ENCODE measurements at places on chromosomes 1 and 21. TPM values are rescaled to one million over a fixed set of nuclear protein-coding genes. Genes with fewer than 3 reads are reported as not detected.

DNA sequence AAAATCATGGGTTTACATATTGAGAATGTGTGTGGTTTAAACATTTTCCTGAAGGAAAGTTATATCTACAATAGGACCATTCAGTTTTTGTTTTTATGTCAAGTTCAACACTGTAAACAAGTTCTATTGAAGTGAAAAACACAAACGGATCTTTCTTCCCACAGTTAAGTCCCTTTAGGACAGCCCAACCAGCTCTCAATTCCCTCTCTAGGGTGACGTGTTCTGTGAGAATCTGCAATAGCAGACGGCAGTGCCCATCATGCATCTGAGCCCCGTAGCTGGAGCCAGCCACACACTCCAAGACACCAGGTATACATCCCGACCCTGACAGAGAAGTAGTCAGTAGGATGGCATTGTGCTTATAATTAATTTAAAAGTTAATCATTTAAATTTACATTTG is 26.3 kb upstream of the IVNS1ABP start:
- no peaks in the 10 kb centered on the region for H3K4me1 ChIP-seq
- DNase-seq, result no peak
- no peaks in the 10 kb centered on the region for H3K27me3 ChIP-seq
- no peaks in the 10 kb centered on the region for H3K36me3 ChIP-seq

- no peak overlapping the region for H3K27ac ChIP-seq
- H3K4me1 ChIP-seq, result peaks cover 3% of the 10 kb centered on the region
- no peak for DNase-seq
- no peaks in the 10 kb centered on the region for H3K27me3 ChIP-seq
- H3K4me3 ChIP-seq, result no peak overlapping the region
Measured at GRCh38 chr1:200237066-200237465, 172.8 kb downstream of the ZNF281 start.

DNA sequence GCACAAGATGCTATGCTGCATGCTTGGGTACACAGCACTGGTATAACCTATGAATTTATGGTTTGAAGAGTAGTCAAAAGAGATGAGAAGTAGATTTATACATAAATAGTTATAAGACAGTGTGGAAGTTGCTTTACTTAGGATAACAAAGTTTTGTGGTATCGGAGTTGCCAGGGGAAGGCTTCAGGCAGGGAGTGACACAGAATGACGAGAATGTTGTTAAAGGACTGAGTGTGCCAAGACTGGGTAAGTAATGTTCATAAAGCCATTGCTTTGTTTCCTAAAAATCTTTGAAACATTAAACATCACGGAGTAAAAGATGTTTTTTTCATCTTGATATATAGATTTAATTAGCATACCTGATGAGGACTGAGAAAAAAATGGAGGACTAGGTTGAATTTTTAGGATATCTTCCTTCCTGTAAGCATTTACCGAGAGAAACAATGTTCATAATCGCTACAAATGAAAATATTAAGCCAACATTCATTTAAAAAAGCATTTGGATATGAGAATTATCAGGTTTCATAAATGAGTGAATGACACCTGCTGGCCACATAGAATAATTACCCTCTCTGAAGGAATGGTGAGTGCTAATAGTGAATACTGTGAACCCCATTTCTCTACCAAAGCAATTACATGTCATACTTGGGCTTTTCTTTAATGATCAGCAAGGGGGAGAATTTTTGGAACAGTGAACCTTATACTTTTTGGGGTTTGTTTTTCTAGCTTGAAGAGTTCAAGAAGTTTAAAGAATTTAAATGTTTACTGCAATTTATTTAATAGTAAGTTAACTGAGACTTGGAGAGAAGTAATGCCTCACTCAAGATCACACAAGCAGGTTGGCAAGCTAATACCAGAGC is 28.4 kb downstream of the EXTL2 start:
- no peaks in the 10 kb centered on the region for H3K27me3 ChIP-seq
- H3K4me3 ChIP-seq, result no peak overlapping the region
- peaks cover 12% of the 10 kb centered on the region for H3K4me1 ChIP-seq
- no peaks in the 10 kb centered on the region for H3K36me3 ChIP-seq
- DNase-seq, result peak; percentile 70

GRCh38 chr21:14545906-14546480 is at the start of gene SAMSN1:
Gene SAMSN1, minus strand, starts transcription at chr21:14546315. Its CDS starts 54 bp downstream, at chr21:14546261.
- no peaks in the 10 kb centered on the region for H3K27me3 ChIP-seq
- no peaks in the 10 kb centered on the region for H3K36me3 ChIP-seq
- no peak for DNase-seq
- H3K4me3 ChIP-seq, result no peak within 1 kb of the TSS
- H3K27ac ChIP-seq, result no peak within 1 kb of the TSS

- no peaks in the 10 kb centered on the region for H3K4me1 ChIP-seq
- no peak overlapping the region for H3K27ac ChIP-seq
- no peak overlapping the region for H3K4me3 ChIP-seq
- H3K27me3 ChIP-seq, result no peaks in the 10 kb centered on the region
- H3K36me3 ChIP-seq, result peaks cover 50% of the 10 kb centered on the region
Measured at GRCh38 chr1:40766560-40766959, 17.0 kb upstream of the KCNQ4 start.

- H3K36me3 ChIP-seq, result no peaks in the 10 kb centered on the region
- H3K4me1 ChIP-seq, result no peaks in the 10 kb centered on the region
- no peaks in the 10 kb centered on the region for H3K27me3 ChIP-seq
- no peak overlapping the region for H3K27ac ChIP-seq
- no peak overlapping the region for H3K4me3 ChIP-seq
- DNase-seq, result no peak
Measured at GRCh38 chr1:4461726-4462290, 192.6 kb upstream of the AJAP1 start.

DNA sequence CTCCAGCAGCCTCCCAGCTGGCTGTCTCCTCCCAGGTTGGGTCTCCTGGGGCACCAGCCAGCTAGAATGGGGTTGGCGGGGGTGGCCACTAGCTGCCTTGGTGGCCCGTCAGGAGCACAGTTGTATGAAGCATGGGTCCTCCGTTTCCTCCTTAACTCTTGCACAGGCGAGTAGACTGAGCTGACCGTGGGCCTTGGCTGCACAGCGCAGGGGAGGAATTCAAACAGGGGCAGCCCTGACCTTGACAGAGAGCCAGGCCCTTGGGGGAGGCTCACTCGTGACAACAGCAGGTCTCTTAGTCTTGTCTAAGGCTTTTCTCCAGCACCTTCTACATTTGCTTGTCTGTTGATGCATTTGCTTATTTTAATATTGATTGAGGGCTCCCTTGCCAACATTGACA is 114.1 kb downstream of the PRDM2 start:
- H3K27ac ChIP-seq, result no peak overlapping the region
- no peaks in the 10 kb centered on the region for H3K36me3 ChIP-seq
- H3K4me1 ChIP-seq, result no peaks in the 10 kb centered on the region
- H3K4me3 ChIP-seq, result no peak overlapping the region

- peaks cover 4% of the 10 kb centered on the region for H3K27me3 ChIP-seq
- no peaks in the 10 kb centered on the region for H3K36me3 ChIP-seq
- no peak overlapping the region for H3K27ac ChIP-seq
- H3K4me1 ChIP-seq, result peaks cover 7% of the 10 kb centered on the region
- no peak for DNase-seq
Measured at GRCh38 chr1:14894811-14895560, 258.6 kb upstream of the TMEM51 start.

REN gene
- total RNA-seq, result 0.54 TPM

GRCh38 chr1:9238134-9238533 is 3.6 kb downstream of the H6PD start:
- no peak for DNase-seq
- no peak overlapping the region for H3K27ac ChIP-seq
- no peaks in the 10 kb centered on the region for H3K27me3 ChIP-seq

- no peak overlapping the region for H3K27ac ChIP-seq
- no peaks in the 10 kb centered on the region for H3K36me3 ChIP-seq
- no peak for DNase-seq
- H3K27me3 ChIP-seq, result no peaks in the 10 kb centered on the region
Measured at GRCh38 chr1:109790329-109790728, 26.6 kb upstream of the EPS8L3 start.

DNA sequence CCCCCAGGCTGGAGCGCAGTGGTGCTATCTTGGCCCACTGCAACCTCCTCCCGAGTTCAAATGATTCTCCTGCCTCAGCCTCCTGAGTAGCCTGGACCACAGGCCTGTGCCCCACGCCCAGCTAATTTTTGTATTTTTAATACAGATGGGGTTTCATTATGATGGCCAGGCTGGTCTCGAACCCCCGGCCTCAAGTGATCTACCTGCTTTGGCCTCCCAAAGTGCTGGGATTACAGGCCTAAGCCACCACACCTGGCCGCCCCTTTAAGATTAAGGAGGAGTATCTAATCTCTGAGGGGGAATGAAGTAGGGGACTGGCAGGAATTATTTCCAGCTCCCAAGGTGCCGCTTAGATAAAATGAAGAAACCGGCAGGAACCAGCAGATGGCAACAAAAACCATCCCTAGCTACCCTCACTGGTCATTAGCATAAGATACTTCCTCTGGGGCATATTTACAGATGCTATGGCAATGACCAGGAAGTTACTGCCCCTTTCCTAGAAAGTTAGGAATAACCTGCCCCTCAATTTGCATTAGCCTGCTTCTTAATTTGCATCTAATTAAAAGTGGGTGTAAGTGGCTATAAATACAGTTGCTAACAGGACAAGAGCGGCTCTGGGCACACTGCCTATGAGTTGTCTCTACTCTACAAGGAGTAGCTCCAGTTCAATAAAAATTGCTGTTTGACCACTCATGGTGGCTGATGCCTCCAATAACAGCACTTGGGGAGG is 7.1 kb upstream of the NSUN4 start:
- no peak overlapping the region for H3K27ac ChIP-seq
- peak; percentile 31 for DNase-seq
- no peak overlapping the region for H3K4me3 ChIP-seq

CFAP107 gene
- not detected for total RNA-seq

DNA sequence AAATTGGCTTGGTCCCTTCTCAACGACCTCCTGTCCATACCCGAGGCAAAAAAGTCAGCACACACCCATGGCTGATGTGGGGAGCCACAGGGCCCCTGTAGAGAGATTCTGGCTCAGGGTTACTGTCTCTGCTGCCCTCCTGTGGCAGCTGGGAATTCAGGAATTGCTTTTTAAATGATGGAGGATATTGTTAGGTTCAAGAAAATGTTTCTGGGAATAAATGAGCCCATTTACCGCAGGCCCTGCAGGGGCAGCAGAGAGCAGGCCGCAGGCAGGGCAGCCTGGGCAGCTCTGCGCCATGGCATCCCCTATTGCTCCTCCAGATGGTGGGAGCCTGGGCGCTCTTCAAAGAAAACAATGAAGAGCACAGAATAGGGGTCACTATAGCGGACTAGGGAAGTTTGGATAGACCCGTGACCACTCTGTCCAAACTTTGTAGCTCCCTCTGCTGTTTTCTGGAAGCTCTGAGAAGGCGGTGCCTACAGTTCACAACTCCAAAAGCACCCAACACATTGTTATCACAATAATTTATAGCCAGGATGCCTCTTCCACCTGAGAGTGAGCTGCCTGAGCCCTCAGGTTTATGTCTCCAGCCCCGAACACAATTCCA is 201.1 kb downstream of the BACH1 start:
- H3K27me3 ChIP-seq, result no peaks in the 10 kb centered on the region
- H3K4me1 ChIP-seq, result peaks cover 5% of the 10 kb centered on the region
- peaks cover 1% of the 10 kb centered on the region for H3K36me3 ChIP-seq
- no peak for DNase-seq
- no peak overlapping the region for H3K27ac ChIP-seq

DNA sequence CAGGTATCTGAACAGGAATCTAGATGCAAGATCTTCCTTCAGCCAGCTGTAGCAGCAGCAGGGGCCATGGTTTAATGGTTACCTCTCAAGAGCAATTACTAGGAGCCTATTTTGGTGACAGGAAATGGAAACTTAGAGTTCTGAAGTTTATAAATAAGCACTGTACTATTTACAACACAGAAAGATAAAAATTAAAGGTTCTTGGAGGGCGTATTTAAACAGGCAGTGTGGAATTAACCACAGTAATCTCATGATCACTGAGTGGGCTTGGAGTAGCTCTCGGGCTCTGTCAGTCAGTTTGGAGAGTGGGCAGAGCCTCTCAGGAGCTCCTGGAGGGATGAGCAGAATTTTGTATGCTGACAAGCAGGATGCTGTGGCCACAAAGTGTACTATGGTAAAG is 10.2 kb upstream of the FCRL5 start:
- no peaks in the 10 kb centered on the region for H3K36me3 ChIP-seq
- H3K27me3 ChIP-seq, result no peaks in the 10 kb centered on the region
- H3K27ac ChIP-seq, result no peak overlapping the region
- H3K4me3 ChIP-seq, result no peak overlapping the region
- DNase-seq, result no peak

DNA sequence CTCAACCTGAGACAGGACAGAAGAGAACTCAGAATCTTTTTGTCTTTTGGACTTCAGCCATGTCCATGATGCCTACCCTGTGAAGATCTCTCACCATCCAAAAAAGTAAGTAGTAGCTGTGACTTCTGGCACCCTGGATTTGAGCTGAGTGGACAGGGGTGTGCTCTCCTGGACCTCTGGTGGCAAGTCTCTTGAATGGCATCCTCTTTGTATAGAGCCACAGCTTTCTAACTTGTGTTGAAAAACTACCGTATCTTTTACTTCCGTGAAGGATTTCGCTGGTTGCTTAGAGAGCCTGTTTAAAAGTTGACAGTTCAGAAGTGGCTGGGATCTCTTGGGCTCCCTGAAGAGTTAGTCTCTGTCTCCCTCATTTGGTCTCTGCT is 1.8 kb downstream of the MFN2 start:
- peaks cover 29% of the 10 kb centered on the region for H3K36me3 ChIP-seq
- H3K27me3 ChIP-seq, result no peaks in the 10 kb centered on the region
- peaks cover 5% of the 10 kb centered on the region for H3K4me1 ChIP-seq

DNA sequence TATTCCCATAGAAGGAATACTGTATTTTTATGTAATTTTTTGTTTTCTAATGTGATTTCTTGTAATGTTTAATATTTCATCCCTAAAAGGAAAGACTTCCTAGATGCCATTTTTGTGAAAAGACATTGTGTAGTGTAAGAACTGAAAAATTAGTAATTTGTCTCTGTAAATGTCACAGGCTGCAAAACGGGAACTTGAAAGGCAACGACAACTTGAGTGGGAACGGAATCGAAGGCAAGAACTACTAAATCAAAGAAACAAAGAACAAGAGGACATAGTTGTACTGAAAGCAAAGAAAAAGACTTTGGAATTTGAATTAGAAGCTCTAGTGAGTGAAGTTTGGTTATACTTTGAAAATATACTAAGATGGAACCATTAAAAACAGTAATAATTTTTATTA is 132.2 kb downstream of the ITSN1 start:
- no peaks in the 10 kb centered on the region for H3K4me1 ChIP-seq
- no peak overlapping the region for H3K27ac ChIP-seq
- H3K27me3 ChIP-seq, result no peaks in the 10 kb centered on the region
- H3K4me3 ChIP-seq, result no peak overlapping the region

- H3K36me3 ChIP-seq, result no peaks in the 10 kb centered on the region
- H3K4me1 ChIP-seq, result no peaks in the 10 kb centered on the region
- DNase-seq, result no peak
- H3K27me3 ChIP-seq, result peaks cover 19% of the 10 kb centered on the region
- 0 out of 2 replicates have a peak overlapping the region, but pooled peaks have one; percentile 17 for H3K4me3 ChIP-seq
Measured at GRCh38 chr1:116164150-116164549, 53.0 kb downstream of the MAB21L3 start.

LCE2C gene
- total RNA-seq, result not detected

All from IMR-90 (cell line).